ENCODE measurements at places on chromosomes 3 and 15.

GRCh38 chr3:111373239-111373638, 168.8 kb upstream of the CD96 start:
- peak; percentile 51 for DNase-seq

- no peak for DNase-seq
Measured at GRCh38 chr15:29568840-29569532, 253.3 kb downstream of the TJP1 start.

- peak; percentile 81 for DNase-seq
Measured at GRCh38 chr3:169400874-169401273, 262.6 kb downstream of the MECOM start.

DNA sequence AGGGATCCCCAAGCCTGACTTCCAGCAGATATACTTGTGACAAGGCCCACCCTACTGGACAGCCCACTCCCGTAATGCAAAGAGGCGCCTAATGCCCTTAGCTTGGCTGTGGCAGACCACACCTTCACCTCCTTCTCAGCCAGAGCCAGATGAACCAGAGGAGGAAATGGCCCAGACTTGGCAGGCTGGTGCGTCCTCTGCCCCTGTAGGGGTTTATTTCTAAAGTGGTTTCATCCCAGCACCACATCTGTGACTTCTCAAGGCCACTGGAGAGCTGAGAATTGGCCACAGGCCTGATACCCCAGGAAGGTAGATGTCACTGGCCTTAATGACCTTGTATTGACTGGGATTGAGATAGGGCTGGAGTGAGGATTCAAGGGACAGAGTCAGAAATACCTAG, 29.5 kb downstream of the BOC start:
- DNase-seq: peak; percentile 40

DNA sequence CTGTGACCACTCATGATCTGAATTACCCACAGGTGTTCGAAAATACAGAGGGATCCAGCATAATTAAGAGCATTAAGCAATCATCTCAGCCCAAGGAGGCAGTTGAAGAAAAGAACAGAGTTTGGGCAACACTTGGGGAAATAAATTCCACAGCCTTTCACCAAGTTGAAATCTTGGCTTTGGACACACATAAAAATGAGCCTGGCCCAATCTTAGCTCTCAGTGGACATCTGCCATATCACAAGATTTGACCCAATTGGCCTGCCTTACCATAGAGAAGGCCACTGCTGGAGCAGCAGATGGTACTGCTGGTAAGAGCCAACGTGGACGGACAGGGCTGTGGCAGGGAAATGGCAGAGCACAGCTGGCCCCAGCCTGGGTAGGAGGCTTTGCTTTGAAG, 13.0 kb downstream of the FOXP1 start:
- no peak for DNase-seq

DNA sequence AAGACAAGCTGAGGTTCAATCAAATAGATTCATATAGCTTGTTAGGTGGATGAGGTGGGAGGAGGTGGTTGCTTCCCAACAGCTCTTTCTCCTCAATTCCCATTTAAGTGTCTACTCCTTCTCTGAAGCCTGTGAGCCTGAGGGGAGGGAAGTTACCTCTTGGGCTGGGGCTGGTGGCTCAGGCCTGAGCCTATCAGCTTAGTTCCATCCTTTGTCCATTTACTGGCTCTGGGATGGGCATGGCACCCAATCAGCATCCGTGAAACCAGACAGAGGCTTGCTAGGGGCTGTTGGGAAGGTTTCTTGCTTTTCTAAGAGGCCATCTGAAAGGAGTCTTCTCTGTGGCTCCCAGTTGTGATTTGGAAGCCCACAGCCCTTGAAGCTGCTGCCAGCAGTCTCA, 57.3 kb downstream of the TAMM41 start:
- DNase-seq: no peak

DNA sequence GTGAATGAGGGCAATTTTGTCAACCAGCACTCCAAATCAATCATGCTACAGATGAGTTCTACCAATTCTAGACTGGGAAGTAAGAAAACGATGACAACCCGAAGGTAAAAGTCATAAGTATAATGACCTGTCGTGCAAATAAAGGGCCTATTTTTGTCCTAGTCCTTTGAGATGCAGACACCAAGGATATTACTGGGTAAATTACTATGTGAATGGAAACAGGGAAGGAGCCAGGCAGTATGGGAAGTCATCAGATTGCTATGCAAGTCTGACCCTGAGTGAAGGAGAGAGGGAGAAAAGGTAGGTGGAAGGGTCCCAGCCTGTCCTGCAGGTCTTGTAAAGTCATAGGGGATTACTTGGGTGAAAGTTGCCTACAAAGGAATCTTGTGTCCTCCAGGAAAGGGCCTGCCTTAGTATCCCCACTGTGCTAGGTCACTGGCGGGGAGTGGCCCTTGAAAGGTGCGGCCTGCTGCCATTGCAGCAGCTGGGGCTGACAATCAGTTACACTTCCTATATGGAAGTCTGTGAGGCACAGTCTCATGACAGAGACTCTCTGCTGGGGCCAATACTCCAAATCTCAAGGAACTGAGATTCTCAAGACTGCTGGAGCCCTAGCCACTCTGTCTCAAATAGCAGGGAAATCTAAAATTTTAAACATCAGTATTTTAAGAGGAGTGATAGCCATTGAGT, 149.9 kb upstream of the SLC2A2 start:
- DNase-seq: no peak

GRCh38 chr3:10937141-10937825, 55.3 kb upstream of the SLC6A1 start:
- DNase-seq: no peak

GRCh38 chr3:102161384-102162006, 273.3 kb upstream of the ZPLD1 start:
- DNase-seq: no peak

DNA sequence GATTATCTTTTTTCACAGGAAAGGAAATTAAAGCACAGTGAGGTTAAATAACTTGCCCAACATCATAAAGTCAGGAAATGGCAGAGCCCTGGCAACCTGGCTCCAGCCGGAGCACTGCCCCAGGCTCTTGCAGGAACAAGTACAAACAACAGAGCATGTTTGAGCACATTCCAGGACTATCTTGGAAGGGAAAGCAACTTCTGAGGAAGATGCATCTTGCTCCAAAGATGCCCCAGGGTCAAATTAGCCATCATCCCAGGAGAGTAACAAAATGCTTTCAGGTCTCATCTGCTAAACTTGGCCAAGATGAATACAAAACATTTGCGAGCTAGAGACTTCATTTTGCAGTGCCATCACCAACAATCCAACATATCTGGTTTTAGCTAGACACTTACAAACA, 162.4 kb upstream of the LRRN1 start:
- DNase-seq: peak; percentile 95

DNA sequence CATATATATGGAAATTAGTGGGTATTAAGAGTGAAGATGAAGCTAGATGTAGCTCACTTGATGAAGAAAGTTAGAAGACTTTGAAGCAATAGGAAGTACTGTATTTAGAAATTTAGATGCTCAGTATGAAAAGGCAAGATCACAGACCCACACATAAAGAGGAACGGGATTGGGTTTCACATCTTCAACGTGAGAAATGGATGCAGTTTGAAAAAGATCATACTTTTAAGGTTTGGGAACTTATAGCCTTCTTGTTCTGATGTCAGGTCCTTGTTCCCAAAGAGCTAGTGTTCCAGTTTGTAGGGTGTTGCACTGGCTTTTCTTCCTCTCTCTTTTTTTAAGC, 16.7 kb downstream of the AP3S2 start:
- DNase-seq: no peak

DNA sequence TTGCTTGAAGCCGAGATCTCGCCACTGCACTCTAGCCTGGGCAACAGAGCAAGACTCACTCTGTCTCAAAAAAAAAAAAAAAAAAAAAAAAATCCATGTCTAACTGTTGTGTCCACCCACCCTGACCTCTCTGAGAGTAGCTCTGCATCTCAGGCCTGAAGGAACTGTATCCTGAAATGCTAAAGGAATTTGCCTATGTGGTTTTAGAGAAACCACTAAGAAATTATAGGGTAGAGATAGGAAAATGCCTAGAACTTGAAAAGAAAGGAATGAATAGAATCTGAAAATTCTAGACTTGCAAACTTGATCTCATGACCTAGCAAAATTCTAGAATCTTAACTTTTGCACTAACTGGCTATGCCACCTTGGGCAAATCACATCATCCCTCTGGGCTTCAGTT, 217.5 kb upstream of the ROPN1 start:
- DNase-seq: peak; percentile 22

GRCh38 chr15:73082812-73083211, 30.5 kb downstream of the NEO1 start:
- no peak for DNase-seq

DNA sequence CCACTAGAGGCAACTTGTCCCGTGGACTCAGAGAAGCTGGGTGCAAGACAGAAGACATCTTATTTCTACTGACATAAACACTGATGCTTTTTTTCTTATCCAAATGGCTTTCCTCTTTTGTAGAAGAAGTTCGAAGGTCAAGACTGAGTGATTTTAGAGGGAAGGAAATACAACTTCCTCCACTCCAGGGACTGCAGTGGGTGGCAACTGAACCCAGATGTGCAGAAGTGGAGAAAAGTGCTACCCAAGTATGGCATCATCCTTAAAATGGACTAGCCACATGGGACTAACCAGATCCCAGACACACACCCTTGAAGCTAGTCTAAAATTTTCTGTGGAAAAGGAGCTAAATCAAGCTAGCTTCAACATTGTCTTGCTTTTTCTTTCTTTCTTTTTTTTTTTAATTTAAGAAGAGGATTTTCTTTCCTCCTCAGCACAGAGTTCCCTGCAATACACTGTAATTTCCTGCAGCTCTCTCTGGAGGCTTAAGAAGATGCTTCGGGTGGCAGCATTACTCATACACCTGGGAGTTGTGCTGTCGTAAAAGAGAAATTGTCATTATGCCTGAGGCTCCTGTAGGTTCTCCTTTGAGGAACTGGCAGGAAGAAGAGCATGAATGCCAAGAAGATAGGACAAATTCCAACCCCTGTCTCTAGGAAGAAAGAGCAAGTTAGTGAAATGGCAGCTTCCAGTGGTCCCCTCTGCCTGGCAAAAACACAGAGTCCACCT, 3.8 kb upstream of the FRMD4B start:
- peak; percentile 76 for DNase-seq

DNA sequence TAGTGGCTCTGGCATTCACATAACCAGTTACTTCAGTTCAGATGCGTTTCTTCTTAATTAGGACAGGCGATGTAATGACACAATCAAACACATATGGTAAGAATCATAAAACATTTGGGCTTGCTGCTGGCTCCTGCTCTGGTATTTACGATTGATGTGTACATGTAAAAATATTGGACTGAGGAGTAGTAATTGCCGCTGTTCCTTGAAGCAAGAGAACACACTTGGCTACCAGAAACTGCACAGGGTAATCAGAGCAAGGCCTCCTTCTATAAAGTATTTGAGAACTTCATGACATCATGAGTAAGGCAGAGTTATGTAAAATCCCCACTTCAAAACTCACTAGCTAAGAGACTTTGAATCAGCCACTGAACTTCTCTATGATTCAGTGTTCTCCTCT, 158.1 kb downstream of the SSR3 start:
- no peak for DNase-seq

All from islet precursor cell (in vitro differentiated cells).